Uterus (tissue), 4 donors: ENCODE measurements at places on chromosomes 7 and 10. TPM values are rescaled to one million over a fixed set of nuclear protein-coding genes. Genes with fewer than 3 reads are reported as not detected.

The TCAF2 gene
- total RNA-seq = 1.5 TPM

The RBP4 gene
- total RNA-seq = 0.90 TPM

The ELOVL3 gene
- not detected for total RNA-seq

The FAM25G gene
- total RNA-seq = not detected

The TFEC gene
- total RNA-seq = 0.51 TPM

The LLCFC1 gene
- total RNA-seq = not detected

The SLC37A3 gene
- total RNA-seq = 87.9 TPM

The ANKRD61 gene
- total RNA-seq = 0.46 TPM

The CRTAC1 gene
- 0.26 TPM for total RNA-seq

The AOAH gene
- 60.9 TPM for total RNA-seq

The CHST3 gene
- 12.3 TPM for total RNA-seq

The PDZD7 gene
- not detected for total RNA-seq

The OPN4 gene
- not detected for total RNA-seq

The FUOM gene
- total RNA-seq = 13.8 TPM

The CRHR2 gene
- not detected for total RNA-seq

The MDFIC gene
- total RNA-seq = 60.9 TPM

The PPP1R17 gene
- not detected for total RNA-seq

The TAS2R39 gene
- not detected for total RNA-seq

The AGAP4 gene
- total RNA-seq = 1.8 TPM

The INHBA gene
- 14.7 TPM for total RNA-seq

The RADIL gene
- 5.0 TPM for total RNA-seq

The SLIT1 gene
- total RNA-seq = 0.49 TPM

The FEZF1 gene
- not detected for total RNA-seq

The LEP gene
- not detected for total RNA-seq

The OR2A7 gene
- 3.8 TPM for total RNA-seq

The SPDYE16 gene
- 3.6 TPM for total RNA-seq

The ACSM6 gene
- total RNA-seq = not detected

The C10orf53 gene
- not detected for total RNA-seq

The LRRC18 gene
- not detected for total RNA-seq

The TSPAN13 gene
- 11.8 TPM for total RNA-seq

The MOGAT3 gene
- not detected for total RNA-seq

The GPR141 gene
- 1.8 TPM for total RNA-seq

The DLX5 gene
- 0.52 TPM for total RNA-seq
